Stimulated activated CD8-positive, alpha-beta memory T cell treated with anti-CD3 and anti-CD28 coated beads, Interleukin-4, amount 100 ng/mL, for 48 hours (primary cell): ENCODE measurements at places on chromosomes 3 and 15.

DNA sequence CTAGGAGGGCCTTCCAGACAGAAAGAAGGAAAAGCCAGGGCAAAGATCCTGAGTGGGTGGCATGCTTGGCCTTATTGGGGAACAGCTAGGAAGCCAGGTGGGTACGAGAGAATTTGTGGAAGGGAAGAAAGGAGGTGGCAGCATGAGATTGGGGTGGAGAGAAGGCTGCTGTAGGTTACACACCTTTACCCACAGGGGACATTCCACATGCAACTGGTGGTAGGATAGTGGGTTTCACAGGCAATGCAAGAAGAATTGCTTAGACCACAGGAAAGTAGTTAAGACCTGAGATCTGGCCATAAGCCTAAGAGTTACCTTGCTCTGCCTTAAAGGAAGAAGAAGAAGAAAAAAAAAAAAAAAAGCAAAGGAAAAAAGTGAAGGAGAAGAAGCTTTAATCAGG lies 19.8 kb downstream of the ANP32A start:
- DNase-seq = peak; percentile 9

GRCh38 chr3:188900421-188900951 lies 271.3 kb upstream of the TPRG1 start:
- no peak for DNase-seq

- no peak for DNase-seq
Observed at GRCh38 chr3:175957427-175957826, 1098.3 kb downstream of the NAALADL2 start.

- DNase-seq = no peak
Observed at GRCh38 chr3:170740726-170741591, 129.0 kb downstream of the RPL22L1 start.

DNA sequence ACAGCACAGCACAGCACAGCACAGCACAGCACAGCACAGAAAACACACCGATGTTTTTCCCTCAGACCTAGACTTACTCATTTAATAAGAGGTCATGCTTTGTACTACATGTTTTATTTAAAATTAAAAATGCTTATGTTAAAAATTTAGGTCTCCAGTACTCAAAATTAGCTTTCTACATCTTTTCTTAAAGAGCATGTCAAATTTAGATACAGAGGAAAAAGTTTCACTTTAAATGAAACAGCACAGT lies 78.7 kb downstream of the CHAC1 start:
- DNase-seq = no peak

- no peak for DNase-seq
Observed at GRCh38 chr3:46162975-46163555, 45.0 kb downstream of the CCR1 start.

DNA sequence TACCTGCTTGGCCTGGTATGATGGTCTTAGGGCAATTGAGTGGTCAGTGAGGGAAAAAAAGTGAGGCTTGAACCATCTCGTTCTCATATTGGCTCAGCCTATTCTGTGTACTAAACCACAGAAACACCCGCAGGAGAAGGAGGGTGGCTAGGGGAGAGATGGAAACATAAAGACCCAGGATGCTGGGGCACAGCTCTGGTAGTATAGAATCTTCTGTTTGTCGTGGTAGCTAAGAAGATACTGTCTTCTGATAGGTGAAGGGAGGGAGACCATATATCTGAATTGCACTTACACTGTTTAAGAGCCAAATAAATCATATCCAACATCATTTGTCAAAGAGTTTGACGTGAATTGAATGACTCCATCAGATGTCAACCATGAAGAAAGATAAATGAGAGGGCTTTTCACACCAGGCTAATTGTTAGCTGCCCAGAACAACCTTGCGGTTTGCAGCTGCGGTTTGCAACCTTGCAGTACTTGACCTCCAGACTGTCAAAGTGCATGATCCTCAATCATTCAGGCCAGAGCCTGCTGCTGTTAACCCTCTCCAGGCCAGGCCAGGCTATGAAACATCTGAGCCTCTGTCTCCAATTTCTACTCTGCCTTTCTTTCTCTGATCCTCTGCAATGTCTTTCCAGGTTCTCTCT lies 40.9 kb upstream of the PIK3R4 start:
- DNase-seq = no peak

GRCh38 chr3:81249540-81250029 lies 511.9 kb downstream of the GBE1 start:
- no peak for DNase-seq

DNA sequence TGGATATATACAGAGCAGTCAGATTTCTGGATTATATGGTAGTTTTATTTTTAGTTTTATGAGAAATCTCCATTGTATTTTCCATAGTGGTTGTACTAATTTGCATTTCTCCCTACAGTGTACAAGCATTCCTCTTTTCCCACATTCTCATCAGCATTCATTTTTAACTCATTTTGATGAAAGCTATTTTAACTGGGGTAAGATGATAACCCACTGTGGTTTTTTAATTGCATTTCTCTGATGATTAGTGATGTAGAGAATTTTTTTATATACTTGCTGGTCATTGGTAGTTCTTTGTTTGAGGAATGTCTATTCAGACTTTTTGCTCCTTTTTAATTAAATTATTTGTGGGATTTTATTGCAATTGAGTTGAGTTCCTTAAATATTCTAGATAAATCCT lies 903.6 kb downstream of the DIPK2A start:
- DNase-seq = no peak

GRCh38 chr3:154507727-154508126 lies 77.7 kb upstream of the GPR149 start:
- no peak for DNase-seq

- no peak for DNase-seq
Observed at GRCh38 chr3:38046821-38047220, 7.8 kb downstream of the DLEC1 start.

DNA sequence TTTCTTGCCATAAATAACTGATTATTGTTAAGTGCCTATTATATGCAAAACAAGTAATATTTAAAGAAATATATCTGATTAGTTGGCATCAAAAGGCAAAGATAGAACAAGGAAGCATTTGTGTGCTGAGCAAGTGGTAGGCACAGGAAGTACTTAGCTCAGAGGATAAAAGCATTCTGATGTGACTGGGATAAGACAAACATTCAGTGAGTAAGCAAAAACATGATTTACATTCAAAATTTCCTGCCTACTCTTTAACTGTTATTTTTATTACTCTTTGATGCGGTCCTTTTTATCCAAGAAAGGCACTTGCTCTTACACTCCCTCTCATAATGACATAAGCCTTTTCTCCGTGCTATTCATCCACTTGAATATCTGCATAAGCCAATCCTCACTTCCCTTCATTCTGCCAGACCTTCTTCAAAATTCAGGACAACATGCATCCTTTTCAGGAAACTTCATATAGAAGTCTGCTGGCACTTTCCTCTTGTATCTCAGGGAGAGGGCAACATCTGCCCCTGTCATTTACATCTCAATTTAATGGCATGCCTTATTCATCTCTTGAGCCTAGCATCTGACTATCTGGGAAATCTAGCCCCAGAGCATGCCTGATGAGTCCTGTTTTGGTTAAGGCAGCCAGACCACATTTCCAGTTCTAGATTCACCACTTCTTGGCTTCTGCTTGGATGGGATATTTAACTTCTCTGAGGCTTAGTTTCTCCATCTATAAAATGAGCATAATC lies 478.2 kb upstream of the ROBO2 start:
- no peak for DNase-seq

- no peak for DNase-seq
Observed at GRCh38 chr3:140188285-140188684, 253.3 kb downstream of the CLSTN2 start.
